NCI-H1694 treated with DMSO at 0.1 percent for 48 hours (cell line): ENCODE measurements at places on chromosomes 4 and X.

- no peak for DNase-seq
These were observed 14.1 kb upstream of the PAPSS1 start for GRCh38 chr4:107734120-107734519.

DNA sequence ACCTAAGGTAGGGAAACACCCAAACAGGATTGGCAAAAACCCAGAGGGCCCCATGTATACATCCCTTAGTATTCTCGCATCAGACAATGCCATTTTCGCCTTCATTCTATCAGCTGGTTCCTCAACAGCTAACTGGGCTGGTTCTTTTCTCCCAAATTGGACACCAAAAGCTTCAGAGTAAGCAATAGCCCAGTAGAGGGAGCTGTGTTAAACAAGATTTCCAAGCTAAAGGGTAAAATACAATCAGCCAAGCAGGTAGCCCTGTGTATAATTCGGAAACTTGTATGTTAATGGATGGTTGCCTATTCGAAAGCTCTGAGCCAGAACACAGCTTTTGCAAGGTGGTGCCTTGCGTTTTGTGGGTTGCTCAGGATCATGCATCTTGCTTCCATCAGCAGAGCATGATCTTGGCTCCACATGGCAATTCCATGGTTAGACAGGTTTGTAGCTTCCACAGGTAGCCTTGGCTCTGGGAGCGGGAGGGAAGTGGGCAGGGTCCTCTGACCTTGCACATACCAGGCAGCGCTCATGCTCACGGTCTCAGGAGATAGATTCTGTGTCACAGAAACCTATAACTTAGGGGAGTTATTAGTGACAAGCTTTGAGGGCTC is 115.2 kb upstream of the LNX1 start:
- peak; percentile 27 for DNase-seq

- DNase-seq = no peak
These were observed 4.6 kb upstream of the RS1 start for GRCh38 chrX:18676470-18676869.

- no peak for DNase-seq
These were observed 50.1 kb upstream of the ACSL4 start for GRCh38 chrX:109782994-109783700.

DNA sequence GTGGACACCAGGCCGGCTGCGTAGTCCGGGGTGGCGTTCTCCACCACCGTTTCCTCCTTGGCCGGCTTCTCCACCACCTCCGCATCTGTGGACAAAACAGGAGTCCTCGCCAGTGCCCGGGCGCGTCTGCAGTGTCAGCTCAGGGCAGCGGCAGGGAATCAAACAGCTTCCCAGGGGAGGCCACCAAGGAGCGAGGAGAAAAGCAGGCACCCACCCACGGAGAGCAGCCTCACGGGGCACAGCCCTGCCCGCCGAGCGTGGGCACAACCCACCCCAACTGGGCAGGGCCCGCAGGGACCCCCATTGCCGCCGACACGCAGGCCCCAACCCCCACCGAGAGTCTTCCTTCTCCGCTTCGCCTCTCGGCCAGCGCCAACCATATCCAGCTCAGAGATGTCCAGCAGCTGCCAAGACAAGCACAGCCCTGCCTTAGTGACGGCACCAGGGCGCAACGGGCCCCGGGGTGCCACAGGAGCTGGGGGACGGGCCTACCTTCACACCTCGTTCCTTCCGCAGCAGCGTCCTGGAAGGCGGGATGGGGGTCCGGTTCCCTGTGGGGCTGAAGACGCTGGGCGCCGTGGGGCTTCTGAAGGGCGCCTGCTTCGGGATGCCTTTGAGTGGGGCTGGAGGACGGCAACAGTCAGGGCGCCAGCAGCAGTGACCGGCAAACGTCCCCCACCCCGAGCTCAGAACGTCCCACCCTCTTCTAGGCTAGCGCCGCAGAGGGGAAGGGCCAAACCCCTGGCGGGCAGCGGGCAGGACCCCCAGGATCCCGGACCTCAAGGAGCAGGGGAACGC is 22.8 kb downstream of the NELFA start:
- DNase-seq = no peak
